T47D (cell line): ENCODE measurements at places on chromosomes 3 and 15.

GRCh38 chr3:159001711-159002110 is 199.9 kb downstream of the MFSD1 start:
- no peak for DNase-seq

DNA sequence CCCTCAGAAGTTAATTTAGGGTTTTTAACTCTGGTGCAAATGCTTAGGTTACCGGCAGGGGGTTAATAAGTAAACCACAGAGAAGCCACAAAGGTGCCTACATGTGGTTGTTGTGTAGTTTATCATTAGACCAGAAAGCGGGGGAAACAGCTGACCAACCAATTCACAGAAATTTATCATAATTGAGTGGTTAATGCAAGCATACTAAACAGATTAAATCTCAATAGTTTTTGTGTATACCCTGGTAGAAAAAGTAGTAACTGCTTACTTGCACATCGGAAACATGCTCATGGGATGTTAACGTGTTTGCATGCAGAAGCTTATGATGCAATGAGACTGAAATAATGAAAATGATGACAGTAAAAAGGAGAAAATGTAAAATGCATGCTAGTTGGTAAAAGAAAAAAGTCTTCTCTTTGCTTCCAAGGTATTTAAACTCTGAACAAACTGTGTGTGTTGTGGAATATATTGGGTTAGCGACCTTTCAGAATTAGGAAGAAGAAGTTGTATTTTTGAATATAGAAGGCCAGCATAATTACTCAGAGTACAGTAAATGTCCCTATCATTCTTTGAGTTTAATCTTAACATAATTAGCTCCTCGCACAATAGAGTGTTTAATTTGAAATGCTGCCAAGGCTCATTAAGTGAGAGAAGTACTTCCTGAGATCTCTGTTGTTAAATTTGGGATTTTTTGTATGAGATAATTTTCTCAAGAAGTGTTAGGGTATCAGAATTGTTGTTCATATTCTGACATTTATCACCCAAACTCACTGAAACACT is 316.2 kb downstream of the PTPRG start:
- no peak for DNase-seq

GRCh38 chr3:10580426-10580825 is 75.0 kb upstream of the ATP2B2 start:
- DNase-seq: no peak

- no peak for DNase-seq
These were observed 88.4 kb upstream of the PLSCR4 start for GRCh38 chr3:146339349-146339748.

- DNase-seq: no peak
These were observed 32.5 kb downstream of the PHC3 start for GRCh38 chr3:170149016-170149415.
